Activated B cell treated with CpG ODN at 0.5 μM for 24 hours (primary cell): ENCODE measurements at places on chromosomes 5 and 9. TPM values are rescaled to one million over a fixed set of nuclear protein-coding genes. Genes with fewer than 3 reads are reported as not detected.

- DNase-seq = no peak
These were observed 16.4 kb downstream of the SLCO4C1 start for GRCh38 chr5:102279711-102280110.

- DNase-seq = no peak
These were observed 27.6 kb upstream of the RNF130 start for GRCh38 chr5:180098991-180099732.

DNA sequence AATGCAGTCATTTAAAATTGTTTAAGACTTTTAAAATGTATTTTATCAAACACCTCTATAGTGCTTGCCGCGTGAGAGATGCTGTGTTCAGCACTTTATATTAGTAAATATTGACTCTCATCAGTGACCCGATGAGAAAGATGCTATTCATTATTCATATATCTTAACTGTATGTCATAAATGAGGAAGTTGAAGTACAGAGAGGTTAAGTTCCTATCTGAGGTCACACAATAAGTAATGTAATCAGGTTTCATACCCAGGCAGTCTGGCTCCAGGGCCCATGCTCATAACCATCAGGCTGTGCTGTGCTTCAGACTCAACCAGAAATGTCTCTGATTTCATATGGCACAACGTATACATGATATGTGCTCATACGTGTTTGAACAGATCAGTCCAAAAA lies 119.0 kb downstream of the SV2C start:
- no peak for DNase-seq

DNA sequence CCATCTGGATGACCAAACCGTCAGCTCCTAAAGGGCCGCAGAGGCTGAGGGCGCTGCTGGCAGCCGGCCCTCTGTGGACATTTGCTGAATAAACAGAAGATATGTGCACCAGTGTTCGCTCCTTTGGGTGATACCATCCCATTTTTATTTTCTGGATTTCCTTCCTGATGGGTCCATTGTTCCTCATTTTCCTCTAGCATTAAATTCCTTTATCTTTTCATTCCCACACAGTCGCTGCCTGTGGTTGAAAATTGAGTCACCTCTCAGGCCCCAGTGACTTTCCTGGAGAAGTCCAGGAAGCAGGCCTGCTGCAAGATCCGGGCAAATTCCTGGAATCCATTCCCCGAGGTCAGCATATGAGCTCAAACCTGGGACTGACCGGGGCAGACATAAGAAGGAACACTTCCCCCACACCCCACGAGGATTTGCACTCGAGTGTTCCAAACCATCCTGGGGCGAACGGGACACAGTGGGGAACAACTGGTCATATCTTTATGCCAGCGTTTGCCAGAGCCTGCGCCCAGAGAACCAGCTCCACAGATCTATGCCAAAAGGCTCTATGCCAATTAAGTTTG lies 86.7 kb upstream of the PCA3 start:
- no peak for DNase-seq

DNA sequence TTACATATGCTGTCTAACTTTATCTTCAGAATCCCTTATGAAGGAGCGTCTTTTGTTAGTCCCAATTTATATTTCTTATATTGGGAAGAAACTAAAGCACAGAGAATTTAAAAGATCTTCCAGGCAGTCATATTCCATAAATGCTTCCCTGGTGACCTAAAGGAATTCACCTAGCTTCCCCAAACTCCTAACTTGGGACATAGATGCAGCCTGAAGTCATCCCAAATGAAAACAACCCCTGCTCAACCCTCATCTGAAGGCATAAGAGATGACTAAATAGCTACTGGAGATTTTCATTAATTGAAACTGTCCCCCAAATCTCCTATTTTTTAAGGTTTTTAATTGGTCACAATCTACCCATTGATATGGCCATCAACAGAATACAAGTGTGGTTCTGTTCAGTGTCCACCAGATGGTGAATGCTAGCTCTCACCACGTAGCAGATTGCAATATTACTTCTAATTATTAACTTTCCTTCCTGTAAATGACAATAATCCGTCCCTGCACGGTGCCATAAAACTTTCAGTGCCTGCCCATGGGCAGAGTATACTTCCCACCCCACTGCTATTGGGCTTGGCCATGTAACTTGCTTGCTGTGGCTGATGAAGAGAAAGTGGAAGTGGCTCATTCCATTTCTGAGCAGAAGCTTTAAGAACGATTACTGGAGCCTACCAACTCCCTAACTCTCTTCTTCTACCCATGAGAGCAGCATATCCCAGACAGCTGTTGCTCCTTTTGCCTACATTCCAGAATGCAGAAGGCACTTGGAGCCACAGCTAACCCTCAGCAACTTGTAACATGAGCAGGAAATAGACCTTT lies 18.7 kb downstream of the PRUNE2 start:
- no peak for DNase-seq

GRCh38 chr5:36443941-36444340 lies 142.2 kb upstream of the RANBP3L start:
- DNase-seq = no peak

DNA sequence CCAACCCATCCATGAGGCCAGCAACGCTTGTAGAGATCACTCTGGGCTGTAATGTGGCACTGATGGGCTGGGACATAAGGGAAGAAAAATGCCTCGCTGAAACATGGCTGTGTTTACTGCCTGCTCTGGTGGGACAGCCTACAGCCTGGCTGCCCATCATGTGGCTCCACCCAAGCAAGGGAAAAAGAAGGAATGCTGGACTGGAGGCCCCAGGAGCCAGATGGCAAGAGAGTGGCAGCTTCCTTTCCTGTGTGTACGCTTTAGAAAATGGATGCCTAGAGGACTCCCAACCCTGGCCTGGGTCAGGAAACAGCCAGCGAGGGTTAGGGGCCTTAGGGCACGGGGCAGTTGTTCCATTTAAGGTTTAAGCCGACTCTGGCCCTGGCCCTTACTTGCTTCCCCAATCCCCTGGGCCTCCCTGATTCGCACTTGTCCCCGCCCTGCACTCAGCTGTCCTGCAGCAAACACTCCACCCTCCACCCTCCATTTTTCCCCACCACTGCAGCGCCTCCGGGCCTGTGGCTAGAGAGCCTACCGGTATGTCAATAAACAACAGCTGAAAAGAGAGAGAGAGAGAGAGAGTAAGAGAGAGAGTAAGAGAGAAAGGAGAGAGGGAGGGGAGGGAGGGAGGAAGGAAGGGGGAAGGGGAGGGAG lies 819.4 kb downstream of the SEMA5A start:
- no peak for DNase-seq

DNA sequence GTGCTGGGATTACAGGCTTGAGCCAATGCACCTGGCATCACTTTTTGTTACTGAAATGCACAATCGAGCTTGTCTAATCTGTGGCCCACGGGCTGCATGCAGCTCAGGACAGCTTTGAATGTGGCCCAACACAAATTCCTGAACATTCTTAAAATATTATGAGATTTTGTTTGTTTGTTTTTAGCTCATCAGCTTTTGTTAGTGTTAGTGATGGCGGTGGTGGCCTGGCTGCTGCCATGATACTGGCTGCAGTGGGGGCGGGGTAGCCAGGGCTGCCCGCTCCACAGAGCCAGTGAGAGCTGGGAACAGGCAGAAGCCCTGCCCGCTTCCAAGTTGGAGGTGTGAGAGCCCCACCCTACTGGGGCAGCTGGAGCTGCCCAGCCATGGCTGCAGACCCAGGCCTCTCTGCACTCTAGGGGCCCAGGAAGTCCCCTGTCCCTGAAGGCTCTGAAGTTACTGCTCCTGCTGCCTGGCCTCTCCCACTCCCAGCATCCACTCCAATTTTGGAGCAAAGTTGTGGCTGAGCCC lies 76.6 kb upstream of the SHB start:
- DNase-seq = no peak

DNA sequence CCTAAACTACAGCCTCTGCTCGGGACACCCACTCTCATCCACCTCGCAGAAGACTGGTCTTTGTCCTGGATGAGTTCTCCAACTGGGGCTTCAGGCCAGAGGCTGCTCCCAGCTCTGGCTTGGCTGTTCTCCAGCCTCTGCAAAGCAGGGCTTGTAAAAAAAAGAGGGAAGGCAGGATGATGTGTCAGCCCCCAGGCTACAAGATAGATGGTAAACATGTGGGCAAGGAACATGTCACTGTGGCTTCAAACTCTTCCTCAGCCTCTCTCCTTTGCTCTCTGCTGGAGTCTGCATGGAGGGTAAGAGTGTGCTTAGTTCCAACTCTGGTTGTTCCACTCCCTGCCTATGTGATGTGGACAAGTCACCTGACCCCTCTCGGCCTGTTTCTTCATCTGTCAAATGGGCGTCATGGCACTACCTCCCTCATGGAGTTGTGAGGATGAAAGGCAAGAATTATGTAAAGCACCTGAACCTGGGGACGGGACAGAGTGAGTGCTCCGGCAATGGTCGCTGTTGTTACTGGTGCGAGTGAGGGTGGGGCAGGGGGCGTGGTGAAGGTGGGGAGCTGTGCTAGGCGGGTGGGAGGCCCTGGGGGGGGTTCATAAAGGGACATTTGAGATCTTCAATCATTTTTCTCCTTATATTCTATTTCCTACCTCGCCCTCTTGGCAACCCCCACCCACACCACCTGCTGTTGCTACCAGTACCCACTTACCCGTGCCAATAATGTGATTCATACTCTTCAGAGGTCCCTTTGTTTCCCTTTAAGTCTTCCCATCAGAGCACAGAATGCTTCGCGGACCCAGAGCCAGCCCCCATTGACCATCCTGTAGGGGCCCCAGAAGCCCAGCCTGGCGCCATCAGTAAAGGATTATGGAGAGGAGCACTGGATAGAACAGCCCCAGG lies 6.8 kb upstream of the ZNF79 start:
- DNase-seq = no peak

DNA sequence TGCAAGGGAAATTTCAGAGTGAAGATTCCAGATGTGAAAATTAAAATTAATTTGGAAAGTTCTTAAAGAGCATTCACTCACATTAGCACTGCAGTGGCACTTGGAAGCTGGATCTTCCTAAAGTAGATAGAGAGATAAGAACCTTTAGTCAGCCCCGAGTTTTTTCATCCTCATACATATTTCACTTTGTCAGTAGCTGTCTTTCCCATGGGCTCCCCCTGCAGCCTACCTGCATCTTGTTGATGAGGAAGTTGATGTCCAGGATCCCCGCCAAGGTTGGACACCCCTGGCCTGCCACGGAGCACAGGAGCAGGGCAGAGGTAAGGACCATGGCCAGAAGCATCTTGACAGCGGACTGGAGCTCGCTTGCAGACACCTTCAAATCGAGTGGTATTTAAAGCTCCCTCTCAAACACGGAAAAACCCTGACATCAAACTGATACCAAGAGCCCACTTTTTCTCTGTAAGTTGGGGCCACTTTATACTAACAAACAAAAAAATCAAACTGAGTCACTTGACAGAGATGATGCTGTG lies at the start of gene IL9:
Gene IL9 (minus strand): TSS at position 368 of the 533 bp plus-strand sequence. CDS start 25 bp downstream, at position 343.
- no peak for DNase-seq

DNA sequence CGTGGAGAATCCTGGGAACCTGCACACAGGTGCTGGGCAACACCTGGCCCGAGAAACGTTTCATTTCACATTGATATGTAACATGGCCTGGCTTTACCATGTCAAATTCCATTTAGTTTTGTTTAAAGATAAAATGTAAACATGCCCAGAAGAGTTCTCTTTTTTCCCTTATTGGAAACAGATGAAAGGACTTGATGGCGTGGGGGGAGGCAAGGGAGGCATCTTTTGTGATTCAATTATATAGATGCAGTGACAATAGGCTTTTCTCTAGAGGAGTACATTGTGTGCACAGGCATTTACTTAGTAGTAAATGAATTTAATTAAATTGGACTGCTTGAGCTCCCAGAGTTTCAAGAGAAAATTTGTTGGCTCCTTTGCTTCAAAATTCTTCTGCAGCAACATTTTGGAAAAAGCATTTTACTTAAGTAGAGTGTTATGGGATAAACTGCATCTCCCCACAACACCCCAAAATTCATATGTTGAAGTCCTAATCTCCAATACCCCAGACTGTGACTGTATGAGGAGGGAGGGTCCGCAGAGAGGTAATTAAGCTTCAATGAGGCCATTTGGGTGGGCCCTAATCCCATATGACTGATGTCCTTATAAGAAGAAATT lies 254.3 kb upstream of the NFIL3 start:
- no peak for DNase-seq

DNA sequence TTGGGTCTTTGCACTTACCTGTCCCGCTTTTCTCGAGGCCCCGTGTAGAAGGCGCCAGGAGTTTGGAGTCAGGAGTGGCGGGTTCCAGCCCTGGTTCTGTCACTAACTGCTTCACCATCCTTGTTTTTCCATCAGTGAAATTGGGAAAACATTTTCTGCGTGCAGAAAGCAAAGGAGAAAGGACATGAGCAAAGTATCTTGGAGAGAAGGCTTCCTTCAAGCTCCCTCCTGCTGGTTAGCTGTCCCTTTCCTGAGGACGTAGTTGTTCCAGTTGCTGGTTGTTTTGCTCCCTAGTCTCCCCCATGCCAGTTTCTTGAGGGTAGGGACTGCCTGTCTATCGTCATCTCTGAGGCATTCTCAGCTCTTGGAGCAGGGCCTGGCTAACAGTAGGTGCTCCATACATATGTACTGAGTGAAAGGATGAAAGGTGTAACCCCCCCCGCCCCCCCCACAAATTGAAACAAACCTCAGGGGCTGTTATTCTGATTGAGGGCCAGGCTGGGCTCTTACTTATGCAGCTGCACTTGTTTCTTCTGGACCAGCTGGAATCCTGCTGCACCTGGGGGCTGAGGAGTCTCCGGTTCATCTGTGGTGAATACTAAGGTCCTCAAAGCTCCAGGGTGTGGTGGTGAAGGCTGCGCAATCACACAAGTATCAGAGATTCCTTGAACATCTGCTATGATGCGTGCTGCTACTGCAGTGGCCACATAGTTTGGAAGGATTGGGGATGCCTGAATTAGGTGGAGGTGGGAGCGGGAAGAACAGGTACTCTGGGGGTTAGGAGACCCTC lies 1.0 kb downstream of the SMIM3 start:
- DNase-seq = no peak

GRCh38 chr5:61817472-61818326 lies 485.6 kb downstream of the ZSWIM6 start:
- no peak for DNase-seq

- no peak for DNase-seq
These were observed 496 bp downstream of the MAPK9 start for GRCh38 chr5:180291234-180291940.

DNA sequence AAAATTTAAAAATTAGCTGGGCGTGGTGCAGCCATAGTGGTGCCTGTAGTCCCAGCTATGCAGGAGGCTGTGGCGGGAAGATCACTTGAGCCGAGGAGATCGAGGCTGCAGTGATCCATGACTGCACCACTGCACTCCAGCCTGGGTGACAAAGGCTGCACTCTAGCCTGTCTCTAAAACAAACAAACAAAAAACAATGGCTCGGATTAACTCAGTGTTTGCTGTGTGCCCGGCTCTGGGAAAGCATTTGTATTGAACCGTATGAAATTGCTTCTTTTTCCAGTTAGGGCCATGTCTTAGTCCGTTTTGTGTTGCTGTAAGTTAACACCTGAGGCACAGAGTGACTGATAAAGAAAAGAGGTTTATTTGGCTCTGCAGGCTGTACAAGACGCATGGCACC lies 62.6 kb downstream of the CFAP77 start:
- no peak for DNase-seq

Gene CA9
- total RNA-seq = 0.86 TPM in 1 of 2 replicates, not detected in the other

Gene PCDHGA3
- 0.20 and 0.51 TPM in 2 replicates for total RNA-seq

Gene PCDHAC2
- not detected in 2 replicates for total RNA-seq

Gene SHISAL2B
- total RNA-seq = not detected in 2 replicates

Gene SLC9A3
- 0.20 and 0.42 TPM in 2 replicates for total RNA-seq

Gene TMEM8B
- 5.0 and 8.0 TPM in 2 replicates for total RNA-seq

Gene FOXD4L3
- total RNA-seq = not detected in 2 replicates

Gene CFAP90
- total RNA-seq = not detected in 2 replicates

Gene SLC45A2
- not detected in 2 replicates for total RNA-seq

Gene IFNK
- total RNA-seq = not detected in 2 replicates

Gene PCDHGB2
- 2.2 and 2.6 TPM in 2 replicates for total RNA-seq

Gene SUSD3
- 9.1 and 12.9 TPM in 2 replicates for total RNA-seq

Gene FAF2
- total RNA-seq = 35.6 and 39.0 TPM in 2 replicates

Gene AGGF1
- 22.2 and 26.5 TPM in 2 replicates for total RNA-seq

Gene SPINK4
- not detected in 2 replicates for total RNA-seq

Gene SCGB3A1
- not detected in 2 replicates for total RNA-seq

Gene TLR4
- 2.0 and 2.2 TPM in 2 replicates for total RNA-seq
